Activated CD8-positive, alpha-beta memory T cell treated with anti-CD3 and anti-CD28 coated beads for 24 hours (primary cell): ENCODE measurements at places on chromosomes 5 and 9.
A peak's percentile ranks its signal among the peaks of the same experiment; 100 is the strongest.

DNA sequence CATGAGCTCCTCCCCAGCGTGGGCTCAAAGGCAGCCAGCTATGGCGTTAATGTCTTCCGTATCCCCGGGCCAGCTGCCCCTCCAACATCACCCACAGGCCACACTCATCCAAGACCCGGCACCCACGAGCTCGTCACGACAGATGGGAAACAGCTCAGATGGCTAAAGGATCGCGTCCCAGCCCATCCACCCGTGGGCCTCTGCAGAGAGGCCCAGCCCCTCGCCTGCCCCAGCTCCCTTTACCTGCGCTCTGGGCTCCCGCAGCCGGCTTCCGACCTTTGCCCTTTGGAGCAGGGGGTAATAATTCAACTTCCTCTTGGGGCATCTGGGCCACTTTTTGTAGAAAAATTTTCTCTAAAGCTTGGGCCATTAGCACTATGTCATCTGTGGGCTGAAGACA, 16.5 kb downstream of the BRD3 start:
- DNase-seq, result no peak

DNA sequence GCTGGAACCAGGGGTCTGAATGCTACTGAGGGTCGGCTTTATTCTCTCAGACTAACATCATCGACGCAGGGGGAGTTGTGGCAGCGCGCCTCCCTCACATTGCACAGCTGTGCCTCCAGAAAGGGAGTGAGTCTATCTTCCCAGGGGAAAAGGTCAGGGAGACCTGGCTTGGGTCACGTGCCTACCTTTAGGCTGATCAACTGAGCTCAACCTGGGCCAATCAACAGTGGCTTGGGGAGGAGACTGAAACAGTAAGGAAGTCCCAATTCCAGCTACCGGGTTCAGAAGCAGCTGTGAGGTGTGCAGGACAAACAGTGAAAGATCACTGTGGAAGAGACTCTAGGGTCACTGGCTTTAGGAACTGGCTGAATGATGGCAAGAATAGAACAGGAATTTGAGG, 14.3 kb downstream of the SNX30 start:
- DNase-seq, result no peak

DNA sequence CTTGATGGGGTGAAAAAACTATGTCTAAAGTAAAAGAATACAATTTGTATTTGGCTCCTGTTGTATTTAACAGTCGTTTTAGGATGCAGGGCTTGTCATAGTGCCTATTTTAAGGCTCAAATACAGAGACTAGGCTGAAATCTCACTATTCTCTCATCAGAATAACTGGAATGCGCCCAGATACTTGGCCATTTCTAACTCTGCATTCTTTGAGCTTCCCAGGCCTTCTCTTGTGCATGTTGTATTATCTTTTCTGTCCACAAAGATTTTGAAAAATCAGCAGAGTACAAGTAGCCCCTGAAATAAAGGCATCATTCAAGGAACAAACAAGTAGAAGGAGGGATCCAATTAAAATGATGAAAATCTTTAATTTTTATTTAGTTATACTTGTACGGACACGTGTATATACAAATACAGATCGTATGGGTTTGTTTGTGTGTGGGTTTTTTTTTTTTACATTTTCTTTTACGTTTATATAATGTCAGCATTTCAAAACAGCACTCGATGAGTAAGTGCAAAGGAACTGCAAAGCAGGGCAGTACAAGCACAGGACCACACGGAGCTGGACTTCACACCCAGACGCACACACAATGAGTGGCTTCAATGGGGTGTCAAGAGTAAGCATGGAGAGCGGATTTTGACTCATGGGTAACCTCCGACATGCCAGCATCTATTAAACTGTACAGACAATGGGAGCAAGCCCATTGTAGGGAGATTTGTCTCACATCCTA, 294.0 kb downstream of the EFNA5 start:
- no peak for DNase-seq

GRCh38 chr5:87302061-87302460, 34.4 kb downstream of the RASA1 start:
- DNase-seq, result no peak

- DNase-seq, result no peak
Observed at GRCh38 chr9:16985559-16986348, 115.3 kb upstream of the BNC2 start.

- DNase-seq, result no peak
Observed at GRCh38 chr5:140116716-140117115, 2.8 kb downstream of the PURA start.

GRCh38 chr5:28156981-28157380, 1118.6 kb upstream of the CDH9 start:
- DNase-seq, result no peak

DNA sequence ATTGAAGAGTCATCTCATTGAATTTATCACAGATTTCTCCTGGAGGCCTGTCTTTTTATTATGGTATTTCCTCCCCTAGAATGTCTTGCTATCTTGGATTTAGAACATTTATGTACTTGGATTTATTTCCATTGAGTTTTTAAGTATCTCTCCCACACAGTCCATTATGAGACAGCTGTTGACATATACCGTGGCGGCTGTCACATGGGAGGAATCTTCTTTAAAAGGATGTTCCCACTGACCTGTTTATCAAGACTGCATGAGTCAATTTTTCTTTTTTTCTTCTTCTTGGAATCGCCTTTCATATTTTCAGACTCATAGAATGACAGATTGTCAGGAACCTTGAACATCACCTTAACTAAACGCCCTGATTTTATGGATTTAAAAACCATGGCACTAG, 2.9 kb upstream of the CAVIN4 start:
- no peak for DNase-seq

- no peak for DNase-seq
Observed at GRCh38 chr5:118565335-118565971, 422.9 kb downstream of the DTWD2 start.

DNA sequence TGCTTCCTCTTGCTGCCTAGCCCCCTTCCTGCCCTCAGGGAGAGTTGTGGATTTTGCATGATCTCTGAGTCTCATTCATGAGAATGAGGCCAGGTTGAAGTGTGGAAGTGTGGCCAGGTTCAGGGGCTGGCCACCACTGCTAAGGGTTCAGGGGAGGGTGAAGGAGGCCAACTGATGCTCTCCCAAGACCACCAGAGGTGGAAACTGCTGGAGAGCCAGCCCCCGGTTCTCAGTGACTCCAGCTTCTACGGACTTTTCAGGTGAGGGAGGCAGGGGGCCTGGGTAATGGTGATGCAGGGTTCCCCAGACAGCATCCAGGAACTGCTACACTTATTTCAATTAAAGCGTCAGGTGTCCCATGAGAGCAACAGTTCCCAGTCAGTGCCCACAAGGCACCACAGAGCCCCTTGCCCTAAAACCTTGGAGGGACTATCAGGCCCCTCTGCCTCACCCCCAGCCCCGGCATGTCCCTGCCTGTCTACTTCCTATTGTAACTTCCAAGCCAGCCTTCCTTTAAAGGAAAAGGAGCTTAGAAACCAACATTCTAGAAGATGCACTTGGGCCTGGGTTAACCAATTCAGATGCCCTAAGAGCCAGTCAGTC, 50.1 kb downstream of the AMBP start:
- DNase-seq, result no peak

DNA sequence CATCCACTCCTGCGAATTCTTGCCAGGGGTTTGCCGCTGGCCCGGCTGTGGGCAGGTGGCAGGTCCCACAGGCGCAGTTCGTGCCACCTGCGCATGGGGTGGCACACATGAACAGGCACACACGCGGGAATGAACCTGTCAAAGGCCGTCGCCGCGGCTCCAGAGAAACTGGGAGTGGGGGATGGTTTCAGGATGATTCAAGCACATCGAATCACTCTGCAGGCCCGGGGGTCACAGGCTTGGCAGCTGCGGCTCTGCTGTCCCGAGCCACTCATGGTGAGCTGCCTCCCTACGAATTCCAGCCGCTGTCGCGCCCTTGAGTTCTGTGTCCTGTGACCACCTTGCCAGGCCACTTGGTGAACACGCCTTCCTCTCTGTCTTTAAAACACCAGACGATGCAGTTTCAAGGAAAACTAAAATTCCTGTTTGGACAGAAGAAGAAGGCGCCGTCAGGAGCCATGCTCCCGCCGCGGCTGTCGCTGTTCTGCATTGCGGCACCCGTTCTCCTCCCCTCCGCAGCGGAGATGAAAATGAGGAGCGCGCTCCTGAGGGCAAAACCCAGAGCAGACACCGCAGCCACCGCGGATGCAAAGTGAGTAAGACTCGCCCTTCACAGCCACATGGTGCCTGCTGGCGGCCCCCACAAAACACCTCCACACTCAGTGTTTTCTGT, 15.4 kb upstream of the EXOC3 start:
- DNase-seq, result no peak

- no peak for DNase-seq
Observed at GRCh38 chr5:152353001-152353400, 52.1 kb downstream of the NMUR2 start.

- DNase-seq, result no peak
Observed at GRCh38 chr9:7811677-7812076, 12.1 kb upstream of the DMAC1 start.

GRCh38 chr9:134872482-134873231, 8.0 kb upstream of the FCN2 start:
- no peak for DNase-seq

- no peak for DNase-seq
Observed at GRCh38 chr9:128276574-128277270, 646 bp downstream of the SWI5 start.

DNA sequence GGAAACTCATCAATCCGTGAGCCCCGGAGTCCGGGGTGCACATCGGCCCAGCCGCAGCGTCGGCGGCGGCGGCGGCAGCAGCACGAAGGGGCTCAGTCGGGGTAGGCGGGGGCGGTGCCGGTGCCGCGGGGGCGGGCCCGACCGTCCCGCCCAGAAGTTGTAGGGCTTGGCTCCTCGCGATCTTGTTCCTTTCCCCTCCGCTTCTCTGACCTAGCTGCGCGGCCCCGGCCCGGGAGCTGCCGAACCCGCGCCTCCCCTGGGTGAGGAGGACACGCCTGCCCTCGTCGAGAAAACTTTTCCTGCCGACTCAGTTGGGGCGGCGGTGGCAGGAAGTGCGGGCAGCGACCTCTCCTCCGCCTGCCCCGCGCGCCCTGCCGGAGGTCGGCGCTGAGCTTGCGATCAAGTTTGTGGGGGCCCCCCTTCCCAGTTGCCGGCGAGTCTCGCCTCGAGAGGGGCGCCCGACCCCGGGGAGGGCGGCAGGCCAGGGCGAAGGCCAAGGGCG, at the start of gene MAN2A1:
Gene MAN2A1, plus strand, starts transcription at position 188 of the 502 bp plus-strand sequence. CDS start 491 bp downstream, outside the sequence.
- no peak for DNase-seq

DNA sequence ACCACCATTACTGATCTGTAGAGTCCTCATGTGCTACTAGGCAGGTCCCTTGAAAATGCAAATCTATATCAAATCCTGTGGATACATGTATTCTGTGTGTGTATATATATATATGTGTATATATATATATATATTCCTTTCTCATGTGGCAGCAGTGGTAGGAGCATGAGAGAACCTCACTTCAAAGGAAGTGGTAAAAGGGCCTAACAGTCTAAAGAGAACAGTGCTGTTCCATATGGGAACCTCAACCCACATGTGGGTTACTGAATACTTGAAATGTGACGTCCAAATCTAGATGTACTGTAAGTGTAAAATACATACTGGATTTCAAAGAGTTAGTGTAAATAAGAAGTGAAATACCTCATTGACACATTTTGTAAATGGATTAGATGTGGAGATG, 5.4 kb downstream of the SLC46A2 start:
- DNase-seq, result no peak

GRCh38 chr5:32312595-32313332, at the start of gene MTMR12:
MTMR12 (minus strand) TSS chr5:32312939; CDS start chr5:32312838, 101 bp downstream.
- peak; percentile 100 for DNase-seq

- DNase-seq, result no peak
Observed at GRCh38 chr5:55223812-55224240, 3.3 kb downstream of the MCIDAS start.

GRCh38 chr5:159903131-159903530, 13.2 kb upstream of the ADRA1B start:
- DNase-seq, result no peak

DNA sequence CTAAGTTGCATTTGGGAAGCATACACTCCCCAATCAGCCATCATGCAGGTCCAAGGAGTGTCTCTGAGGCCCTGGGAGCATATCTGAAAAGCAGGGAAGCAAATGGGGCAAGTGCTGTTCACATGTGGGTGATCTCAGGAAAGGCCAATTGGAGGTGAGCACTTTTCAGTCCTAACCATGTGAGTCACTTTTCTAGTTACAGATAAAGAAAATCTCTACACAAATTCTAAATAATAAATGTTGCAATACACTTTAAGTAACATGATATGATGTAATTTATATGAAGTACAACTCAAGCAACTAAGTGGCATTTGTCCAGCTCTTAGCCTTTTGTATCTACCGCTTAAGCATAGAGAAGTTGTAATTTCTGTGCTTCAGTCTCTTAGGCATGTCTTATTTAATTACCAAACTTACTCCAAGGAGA, 18.4 kb downstream of the ADAMTS16 start:
- DNase-seq, result no peak

GRCh38 chr5:180140571-180140970, 68.4 kb downstream of the RASGEF1C start:
- no peak for DNase-seq

DNA sequence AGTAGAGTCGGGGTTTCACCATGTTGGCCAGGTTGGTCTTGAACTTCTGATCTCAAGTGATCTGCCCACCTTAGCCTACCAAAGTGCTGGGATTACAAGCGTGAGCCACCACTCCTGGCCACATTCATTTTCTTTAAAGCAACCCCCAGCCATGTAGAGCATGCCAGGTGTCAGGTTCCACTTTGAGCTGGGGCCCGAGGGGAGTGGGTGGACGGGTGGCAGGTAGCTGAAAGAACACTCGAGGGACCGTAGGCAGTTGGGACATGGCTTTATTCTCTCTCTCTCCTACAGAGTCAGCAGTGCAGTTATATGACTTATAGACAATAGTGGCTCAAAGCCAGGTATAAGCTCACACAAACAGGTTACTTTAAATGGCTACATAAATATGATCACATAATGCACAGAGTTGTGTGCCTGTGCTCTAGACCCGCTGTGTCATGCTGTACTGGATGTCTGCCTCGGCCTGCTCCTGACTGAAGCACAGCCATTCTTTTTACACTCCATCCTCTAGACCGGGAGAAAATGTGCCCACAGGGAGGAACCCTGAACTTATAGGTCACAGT, 60.5 kb upstream of the FAM120A start:
- DNase-seq, result no peak

GRCh38 chr9:8365029-8365428, 565.5 kb upstream of the DMAC1 start:
- DNase-seq, result no peak

- DNase-seq, result no peak
Observed at GRCh38 chr9:135409286-135410200, 70.0 kb upstream of the PPP1R26 start.

DNA sequence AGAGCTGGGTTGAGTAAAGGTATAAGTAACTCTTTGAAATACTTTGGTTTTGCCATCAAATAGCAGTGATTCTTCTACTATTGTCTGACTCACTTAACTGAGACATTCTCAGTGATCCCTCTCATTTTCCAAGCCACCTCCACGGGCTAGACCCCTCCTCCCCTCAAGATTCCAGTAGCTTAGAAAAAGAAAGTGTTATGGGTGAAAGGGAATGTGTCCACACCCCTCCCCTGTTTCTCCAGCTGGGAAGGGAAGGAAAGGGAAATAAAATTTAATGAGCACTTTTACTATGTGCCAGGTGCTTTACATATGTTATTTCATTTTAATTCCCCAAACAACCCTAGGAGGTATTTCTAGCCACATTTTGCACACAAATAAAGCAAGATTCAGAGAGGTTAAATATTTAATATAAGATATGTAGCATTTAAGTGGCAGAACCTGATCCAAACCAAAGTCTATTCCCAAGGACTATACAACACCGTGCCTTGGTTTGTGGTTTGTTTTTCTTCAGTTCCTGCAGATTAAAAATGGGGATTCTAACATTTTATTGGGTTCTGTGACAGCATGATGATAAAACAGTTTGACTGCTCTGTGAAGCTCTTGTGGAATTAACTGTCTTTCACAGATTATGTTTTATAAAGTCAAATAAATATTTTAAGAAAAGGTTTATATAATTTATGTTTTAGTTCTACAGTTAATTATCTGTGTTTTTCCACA, 135.9 kb downstream of the ZSWIM6 start:
- no peak for DNase-seq
